ENCODE measurements at places on chromosomes 1 and 21.

GRCh38 chr1:14377386-14377785 is 221.1 kb upstream of the KAZN start:
- DNase-seq = no peak

DNA sequence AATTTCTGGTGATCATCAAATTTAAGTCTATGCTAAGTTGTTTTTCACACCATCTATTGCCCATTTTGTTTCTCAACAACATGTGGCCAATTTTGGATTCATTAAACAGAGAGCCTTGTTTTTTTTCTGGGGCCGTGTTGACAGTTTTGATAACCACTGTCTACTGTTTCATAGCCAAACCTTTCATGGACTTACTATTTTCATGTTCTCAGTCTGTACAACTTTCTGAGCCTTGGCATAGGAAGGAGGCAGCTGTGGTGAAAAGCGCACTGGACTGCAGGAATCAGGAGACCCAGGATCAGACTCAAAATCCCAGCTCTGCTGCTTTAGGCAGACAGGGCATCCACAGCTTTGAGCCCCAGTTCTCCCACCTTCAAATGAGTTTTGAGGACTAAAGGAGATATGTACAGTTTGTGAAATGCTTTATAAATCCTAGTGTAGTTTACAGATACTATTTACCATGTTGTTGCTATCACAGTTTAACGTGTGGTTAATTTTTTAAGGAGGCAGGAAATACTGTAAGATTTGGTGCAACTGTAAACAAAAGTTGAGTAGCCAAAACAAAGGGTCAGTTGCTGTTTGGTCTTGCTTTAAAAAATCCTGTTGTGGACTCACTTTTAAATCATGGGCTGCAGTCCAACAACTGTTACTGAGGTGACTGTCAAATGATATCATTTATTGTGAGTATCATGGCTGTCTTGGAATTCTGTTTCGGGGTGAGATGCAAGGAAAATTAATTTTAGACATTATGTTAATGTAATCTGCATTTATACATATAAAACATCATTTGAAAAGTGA is 2.9 kb downstream of the MACO1 start:
- DNase-seq = no peak

GRCh38 chr1:1540818-1541628 is 599 bp upstream of the TMEM240 start:
- DNase-seq = no peak

DNA sequence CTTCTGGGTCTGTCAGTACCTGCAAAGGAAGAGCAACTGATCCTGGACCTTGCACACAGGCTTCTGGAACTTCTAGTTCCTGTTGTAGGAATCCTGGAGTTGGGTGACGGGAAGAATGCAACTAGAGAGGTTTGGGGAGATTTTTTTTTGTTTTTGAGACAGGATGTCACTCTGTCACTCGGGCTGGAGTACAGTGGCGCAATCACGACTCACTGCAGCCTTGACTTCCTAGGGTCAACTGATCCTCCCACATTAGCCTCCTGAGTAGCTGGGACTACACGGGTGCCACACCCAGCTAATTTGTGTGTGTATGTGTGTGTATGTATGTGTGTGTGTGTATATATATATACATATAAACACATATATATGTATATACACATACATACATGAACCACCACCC is 18.8 kb downstream of the ENTREP3 start:
- no peak for DNase-seq

GRCh38 chr21:27026501-27026900 is 59.6 kb upstream of the ADAMTS5 start:
- no peak for DNase-seq

- no peak for DNase-seq
Observed at GRCh38 chr1:7052701-7053100, 267.4 kb downstream of the CAMTA1 start.

DNA sequence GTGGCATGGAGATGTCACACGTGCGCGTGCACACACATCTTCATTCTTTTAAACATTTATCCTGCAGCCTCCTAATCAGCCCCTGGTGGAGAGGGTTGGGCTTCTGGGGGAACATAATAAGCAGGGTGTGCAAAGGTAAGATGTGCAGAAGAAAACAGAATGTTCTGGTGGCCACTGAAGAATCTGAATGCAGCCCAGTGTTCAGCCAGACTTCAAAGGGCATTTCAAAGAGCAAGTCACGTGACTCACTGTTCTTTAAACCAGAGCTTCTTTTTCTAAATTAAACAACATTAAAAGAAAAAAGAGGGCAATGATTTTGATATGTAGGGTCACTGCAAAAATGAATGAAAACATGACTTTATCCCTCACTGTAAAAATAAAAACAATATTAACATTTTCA is 89.8 kb downstream of the ABCA4 start:
- no peak for DNase-seq

GRCh38 chr1:47931395-47931794 is 65.8 kb downstream of the TRABD2B start:
- DNase-seq = no peak

GRCh38 chr1:227893949-227894721 is 53.6 kb downstream of the WNT9A start:
- no peak for DNase-seq

DNA sequence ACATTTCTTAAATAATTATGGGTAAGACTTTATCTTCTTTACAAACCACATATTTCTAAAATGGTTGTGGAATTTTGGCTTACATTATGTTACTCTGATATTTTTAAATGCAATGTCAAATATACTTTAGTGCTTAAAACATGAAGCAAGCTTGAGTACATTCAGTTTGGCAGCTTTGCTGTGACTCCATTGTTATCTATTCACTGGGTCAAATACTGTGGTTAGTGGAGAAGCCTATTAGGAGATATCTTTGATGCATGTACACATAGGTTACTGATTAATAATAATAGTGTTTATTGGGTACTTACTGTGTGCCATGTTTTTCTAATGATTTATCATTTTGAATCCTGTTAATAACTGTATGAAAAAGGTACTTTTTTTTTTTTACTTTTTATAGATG is 520.4 kb upstream of the B3GALT2 start:
- no peak for DNase-seq

DNA sequence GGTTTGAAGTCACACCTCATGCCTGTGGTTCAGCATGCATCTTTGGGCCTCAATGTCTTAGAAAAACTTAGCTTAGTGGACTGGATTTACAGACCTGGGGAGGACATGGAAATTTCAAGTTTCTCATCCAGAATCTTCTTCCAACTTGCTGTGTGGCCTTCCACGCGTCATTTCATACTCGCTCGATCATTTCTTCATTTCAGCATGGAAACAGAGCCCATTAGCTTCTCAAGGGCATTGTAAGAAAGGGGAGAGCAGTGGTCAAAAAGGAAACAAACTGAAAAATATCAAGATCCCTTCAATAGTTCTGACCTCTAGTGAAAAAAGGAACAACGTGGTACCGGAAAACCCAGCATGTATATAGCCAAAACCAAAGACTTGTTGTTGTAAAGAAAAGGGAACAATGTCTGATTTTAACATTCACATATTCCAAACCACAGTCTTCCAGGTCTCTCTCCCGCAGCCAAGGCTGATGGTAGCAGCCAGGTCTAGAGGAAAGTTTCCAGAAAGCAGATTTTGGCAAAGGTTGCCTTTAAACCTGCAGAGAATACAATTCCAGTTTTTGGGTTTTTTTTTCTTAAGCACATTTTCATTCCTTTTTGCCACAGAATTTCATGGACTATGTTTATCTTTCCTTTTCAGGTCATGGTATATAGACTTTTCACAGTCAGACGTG is 97.0 kb upstream of the CDC42BPA start:
- no peak for DNase-seq

GRCh38 chr1:40837601-40838000 is 24.6 kb downstream of the CITED4 start:
- DNase-seq = no peak

DNA sequence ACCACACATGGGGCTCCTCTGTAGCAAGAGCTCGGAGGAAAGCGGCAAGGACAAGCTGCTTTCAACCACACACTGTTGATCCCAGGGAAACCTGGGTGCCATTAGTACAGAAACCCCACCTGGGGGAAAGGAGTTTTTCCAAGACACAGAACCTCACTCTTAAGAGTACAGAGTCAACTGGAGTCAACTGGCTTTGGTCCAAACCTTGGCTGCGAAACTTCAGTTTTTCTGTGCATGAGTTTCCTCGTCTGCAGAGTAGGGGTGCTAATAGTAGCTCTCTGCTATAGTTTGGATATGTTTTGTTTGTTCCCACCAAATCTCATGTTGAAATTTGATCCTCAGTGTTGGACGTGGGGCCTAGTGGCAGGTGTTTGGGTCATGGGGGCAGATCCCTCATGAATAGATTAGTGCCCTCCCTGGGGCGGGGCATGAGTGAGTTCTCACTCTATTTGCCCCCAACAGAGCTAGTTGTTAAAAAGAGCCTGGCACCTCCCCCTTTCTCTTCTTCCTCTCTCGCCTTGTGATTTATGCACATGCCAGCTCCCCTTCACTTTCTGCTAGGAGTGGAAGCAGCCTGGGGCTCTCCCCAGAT is 161.1 kb downstream of the PIGK start:
- DNase-seq = no peak

GRCh38 chr1:16385659-16386453 is 18.8 kb downstream of the SZRD1 start:
- DNase-seq = no peak

DNA sequence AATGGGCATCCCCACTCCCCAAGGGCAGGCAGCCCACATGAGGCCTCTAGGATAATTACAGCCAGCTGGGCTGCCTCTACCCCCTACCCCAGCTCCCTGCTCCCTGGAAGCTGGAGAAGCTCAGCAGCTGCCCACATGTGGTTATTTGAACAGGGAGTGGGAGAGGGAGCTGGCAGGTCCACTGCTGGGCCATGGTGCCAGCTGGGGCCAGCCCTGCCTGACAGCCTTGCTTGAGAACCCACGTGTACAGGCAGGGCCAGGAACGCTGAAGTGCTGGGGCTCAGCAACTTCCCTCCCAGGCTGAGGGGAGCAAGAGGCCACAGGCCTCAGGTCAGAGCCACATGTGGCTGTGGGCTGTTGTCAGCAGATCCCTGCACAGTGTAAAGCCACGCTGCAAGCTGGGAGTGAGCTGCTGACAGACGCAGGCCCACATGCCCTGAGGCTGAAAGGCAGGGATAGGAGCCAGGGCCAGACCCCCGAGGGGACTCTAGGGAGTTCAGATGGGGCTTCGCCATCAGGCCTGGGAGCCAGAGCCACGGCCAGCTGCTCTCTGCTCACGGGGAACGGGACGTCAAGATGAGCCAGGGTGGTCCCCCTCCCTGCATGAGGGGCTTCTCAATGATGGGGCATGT is 129.0 kb downstream of the SYF2 start:
- no peak for DNase-seq

DNA sequence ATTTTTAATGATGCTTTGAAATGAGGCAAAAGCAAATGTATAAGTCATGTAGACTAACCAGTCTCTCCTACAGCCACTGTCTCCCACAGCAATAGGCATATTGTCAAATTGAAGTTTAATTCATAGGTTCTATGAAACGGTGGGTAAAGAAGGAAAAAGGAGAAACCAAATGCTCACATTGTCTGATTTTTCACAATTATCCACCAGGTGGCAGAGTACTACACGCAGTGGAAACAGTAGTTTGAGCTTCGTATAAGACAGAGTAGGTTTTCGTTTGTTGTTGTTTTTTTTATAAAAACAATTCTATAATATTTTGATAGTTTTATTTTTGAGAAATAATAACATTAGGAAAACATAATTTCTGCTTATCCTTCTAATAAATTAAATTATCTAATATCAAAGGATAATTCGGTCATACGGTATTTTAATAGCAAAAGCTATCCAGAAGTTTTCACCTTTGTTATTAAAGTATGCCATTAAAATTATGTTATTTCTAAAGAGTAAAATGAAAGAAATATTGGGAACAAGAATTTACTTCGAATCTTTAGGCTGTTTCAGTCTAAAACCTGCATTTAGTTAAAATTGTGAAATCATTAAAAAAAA is 39.1 kb downstream of the TYW3 start:
- peak; percentile 57 for DNase-seq

- DNase-seq = peak; percentile 58
Observed at GRCh38 chr1:7300893-7301663, 470.0 kb upstream of the VAMP3 start.

- DNase-seq = no peak
Observed at GRCh38 chr1:23424293-23425192, at the start of gene TCEA3. Gene TCEA3, minus strand, starts transcription at chr1:23424748. Its CDS starts 115 bp downstream, at chr1:23424633.

GRCh38 chr1:77513839-77514763 is 168.4 kb downstream of the ZZZ3 start:
- no peak for DNase-seq

DNA sequence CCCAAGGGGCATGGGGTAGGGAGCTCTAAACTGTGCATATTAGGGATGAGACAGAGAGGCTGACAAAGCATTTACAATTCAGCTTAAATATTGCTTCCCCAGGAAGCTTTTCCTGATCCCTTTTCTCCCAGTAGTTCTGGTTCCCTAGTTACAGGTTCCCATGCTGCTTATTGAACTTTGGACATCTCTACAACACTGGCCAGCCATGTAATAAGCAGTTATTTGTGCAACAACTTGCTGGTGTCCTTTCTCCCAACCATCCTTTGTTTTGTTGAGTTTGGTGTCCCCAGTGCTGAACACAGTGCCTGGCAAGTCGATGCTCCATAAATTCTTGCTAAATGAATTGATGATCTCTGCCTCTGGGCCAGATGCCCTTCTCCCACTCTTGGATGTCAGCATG is 80.6 kb downstream of the PLXNA2 start:
- DNase-seq = no peak

- no peak for DNase-seq
Observed at GRCh38 chr1:91885213-91885715, 687 bp downstream of the TGFBR3 start.

GRCh38 chr1:40798366-40799281 is 15.0 kb downstream of the KCNQ4 start:
- DNase-seq = no peak

GRCh38 chr1:234776876-234777855 is 167.2 kb upstream of the IRF2BP2 start:
- DNase-seq = no peak

DNA sequence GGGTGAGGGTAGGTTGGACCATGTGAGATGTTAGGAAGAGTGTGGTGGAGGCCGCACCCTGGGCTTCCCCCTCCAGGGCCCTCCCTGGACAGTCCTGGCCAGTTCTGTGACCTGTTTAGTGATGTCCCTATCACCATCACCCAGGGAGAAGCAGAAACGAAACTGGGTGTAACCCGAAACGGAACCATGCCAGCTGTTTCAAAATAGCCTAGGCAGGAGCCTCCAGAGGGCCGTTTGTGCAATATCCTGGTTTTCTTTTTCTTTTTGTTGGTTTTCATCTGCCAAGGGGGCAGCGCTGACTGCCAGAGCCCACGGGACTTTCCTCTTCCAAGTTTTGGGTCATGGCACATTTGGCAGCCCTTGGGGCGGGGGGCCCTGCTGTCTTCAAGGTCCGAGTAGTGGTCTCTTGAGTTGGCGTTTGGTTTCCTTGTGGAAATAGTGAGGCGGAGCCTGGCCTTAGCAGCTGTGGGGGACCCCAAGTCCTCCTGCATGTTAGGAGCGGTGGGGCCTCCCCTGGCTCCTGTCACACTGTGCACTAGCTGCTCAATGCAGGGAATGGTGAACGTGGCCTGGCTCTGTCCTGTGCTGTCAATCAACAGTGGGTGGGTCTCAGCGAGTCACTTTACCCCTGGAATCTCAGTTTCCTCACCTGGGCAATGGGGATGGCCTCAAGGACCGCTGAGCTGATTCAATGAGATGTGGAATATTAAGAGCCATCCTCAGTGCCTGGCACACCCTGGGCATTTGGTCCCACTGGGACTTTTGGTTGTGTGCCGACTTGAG is 90.7 kb downstream of the ARHGEF10L start:
- DNase-seq = no peak
